ENCODE measurements at places on chromosomes 11 and 22.
A peak's percentile ranks its signal among the peaks of the same experiment; 100 is the strongest.

- DNase-seq, result no peak
Measured at GRCh38 chr11:84103096-84103495, 816.9 kb upstream of the CCDC90B start.

- no peak for DNase-seq
Measured at GRCh38 chr11:32259641-32260081, 168.8 kb downstream of the RCN1 start.

GRCh38 chr22:43953988-43954785 is 1.1 kb upstream of the SAMM50 start:
- no peak for DNase-seq

- DNase-seq, result no peak
Measured at GRCh38 chr11:93741882-93742226, 382 bp downstream of the C11orf54 start.

DNA sequence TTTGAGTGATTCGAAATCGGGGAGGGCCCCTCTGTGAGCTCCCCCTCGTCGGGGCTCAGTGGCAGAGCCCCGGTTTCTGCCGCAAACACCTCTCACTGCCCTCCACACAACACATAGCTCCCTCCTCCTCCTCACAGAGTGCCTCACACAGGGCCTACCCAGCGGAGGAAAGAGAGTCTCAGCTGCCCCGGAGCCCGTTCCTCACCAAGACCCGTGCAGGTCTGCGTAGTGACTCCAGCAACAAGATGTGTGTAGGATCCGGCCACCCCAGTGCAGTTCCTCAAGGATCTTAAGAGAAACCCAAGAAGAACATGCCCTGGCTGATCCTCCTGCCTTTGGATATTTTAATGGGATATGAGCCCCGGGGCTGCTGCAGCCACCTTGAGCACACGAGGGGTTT is 238.4 kb downstream of the BRD1 start:
- no peak for DNase-seq

- peak; percentile 61 for DNase-seq
Measured at GRCh38 chr11:59556115-59556916, 45.0 kb downstream of the OR4D9 start.

- DNase-seq, result peak; percentile 84
Measured at GRCh38 chr11:1262172-1263006, 39.5 kb downstream of the MUC5B start.

DNA sequence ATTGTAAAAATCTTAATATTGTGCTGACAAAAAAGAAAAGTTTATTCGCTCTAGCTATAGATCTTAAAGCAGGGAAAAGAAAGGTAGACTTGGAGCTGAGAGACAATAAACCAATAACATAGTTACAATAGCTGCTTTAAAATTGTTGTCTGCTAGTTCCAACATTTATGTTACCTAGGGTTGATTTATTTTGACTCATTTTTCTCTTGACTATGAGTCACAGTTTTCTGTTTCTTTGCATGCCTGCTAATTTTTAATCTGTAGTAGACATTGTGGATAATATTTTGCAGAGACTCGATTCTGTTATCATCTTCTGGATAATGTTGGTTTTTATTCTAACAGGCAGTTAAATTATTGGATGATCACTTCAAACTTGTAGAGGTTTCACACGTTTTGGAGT is 83.1 kb upstream of the TRPC6 start:
- DNase-seq, result no peak

DNA sequence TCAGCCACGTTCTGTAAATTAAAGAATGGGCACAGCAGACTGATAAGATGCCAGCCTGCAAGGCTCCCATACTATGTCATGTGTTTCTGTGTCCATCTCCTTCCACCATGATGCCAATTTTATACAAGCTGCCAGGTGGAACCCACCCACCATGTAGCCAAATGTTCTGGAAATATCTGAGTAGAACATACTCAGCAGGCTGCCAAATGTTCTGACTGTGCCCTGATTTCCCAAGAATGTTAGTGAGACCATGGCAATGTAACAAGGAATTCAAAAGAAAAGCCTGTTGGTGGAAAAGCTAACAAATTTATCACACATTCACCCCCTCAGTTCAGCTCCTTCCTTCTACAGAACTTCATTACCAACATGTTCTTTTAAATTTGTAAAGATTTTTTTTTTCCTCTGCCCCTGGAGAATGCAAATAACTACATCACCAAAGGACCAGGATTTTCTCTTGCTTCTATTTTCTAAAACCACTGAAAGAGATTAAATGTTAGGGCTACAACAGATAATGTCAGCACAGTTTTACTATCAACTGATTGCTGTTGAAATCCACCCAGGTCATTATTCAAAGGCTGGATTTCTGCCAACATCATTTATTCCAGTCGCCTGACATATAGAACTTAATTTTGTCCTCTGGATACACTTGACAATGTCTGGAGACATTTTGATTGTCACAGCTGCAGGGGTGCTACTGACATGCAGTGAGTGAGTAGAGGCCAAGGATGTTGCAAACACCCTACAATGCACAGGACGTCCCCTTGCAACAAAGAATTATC is 3.1 kb downstream of the DMC1 start:
- no peak for DNase-seq

GRCh38 chr11:71431271-71431670 is 16.9 kb downstream of the DHCR7 start:
- DNase-seq, result no peak

GRCh38 chr11:10317776-10318526 is 13.1 kb downstream of the ADM start:
- no peak for DNase-seq

GRCh38 chr22:49549256-49550140 is 278.2 kb downstream of the BRD1 start:
- no peak for DNase-seq

GRCh38 chr11:75022296-75022695 is 33.6 kb downstream of the NEU3 start:
- DNase-seq, result no peak

DNA sequence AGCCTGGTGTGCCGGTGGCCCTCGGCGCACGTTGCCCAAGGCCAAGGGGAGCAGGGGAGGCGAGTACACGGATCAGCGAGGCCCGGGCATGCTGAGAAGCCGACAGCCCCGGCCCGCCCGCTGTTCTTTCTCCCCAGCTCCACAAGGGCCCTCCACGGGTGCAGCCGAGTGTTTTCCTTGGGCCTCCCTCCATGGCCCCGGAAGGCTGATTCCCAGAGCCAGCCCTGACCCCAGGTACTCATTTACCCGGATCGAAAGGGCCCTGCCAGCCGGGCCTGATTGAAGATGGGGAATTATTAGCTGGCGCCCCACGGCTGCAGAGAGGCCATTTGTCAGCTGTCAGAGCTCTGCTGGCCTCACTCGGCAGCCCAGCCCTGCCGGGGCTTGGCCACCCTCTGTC is 53.1 kb downstream of the WNT7B start:
- DNase-seq, result no peak

GRCh38 chr11:94741022-94741679 is 27.0 kb upstream of the AMOTL1 start:
- DNase-seq, result peak; percentile 3

Measured in stimulated activated CD4-positive, alpha-beta T cell treated with anti-CD3 and anti-CD28 coated beads, TNF-alpha, amount 100 ng/mL, for 48 hours (primary cell).